GM18507 (cell line): ENCODE measurements at places on chromosomes 7 and 10.

- DNase-seq: no peak
Measured at GRCh38 chr10:12405342-12406320, 56.3 kb downstream of the CAMK1D start.

DNA sequence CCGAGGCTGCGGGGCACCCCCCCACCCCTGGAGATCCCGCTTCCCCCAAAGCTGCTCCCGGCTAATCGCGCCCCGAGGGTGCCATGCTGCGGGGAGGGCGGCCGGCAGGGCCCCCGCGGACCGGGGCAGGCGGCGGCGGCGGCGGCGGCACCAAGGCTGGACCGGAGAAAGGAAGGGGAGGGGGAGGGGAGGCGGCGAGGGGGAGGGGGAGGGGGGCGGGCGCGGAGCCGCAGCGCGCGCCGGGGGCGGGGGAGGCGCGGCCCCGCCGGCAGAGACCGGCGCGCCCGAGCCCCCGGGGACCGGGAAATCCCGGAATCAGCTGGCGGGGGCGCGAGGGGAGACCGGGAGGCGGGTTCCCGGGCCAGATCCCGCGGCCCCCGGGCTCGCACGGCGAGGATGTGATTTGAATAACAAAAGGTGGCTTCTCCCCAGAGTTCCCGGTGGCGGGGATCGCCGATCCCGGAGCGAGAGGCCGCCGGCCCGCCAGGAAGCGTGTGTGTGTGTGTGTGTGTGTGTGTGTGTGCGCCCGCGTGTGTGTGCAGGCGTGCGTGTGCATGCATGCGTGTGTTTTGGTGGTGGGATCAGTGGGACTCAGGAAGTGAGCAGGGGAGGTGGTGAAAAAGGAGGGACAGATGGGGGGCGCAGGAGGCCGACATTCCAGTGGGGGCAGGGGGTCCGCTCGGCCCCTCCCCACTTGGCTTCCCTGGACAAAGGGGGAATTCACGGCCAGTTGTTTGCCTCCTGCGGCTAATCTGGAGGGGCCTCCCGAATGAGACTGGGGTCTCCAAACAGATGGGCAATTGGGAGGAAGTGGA is 99.5 kb downstream of the HIP1 start:
- no peak for DNase-seq

DNA sequence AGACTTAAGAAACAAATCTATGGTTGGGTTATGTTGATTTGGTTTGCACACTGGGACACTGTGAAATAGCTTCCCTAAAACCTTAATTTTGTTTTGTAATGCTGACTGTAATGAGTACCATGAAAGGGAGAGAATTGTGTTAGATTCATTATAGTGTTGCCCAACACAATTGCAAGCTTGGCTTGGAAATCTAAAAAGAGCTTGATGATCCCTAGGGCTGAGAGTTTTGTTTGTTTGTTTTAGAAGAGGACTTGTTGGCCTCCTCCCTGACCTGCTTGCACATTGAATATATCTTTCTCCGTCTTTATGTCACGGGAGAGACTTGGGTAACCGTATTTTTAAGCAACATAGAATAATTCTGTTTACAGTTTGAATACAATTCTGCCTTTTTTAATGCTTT is 410.1 kb downstream of the ARL4A start:
- no peak for DNase-seq

GRCh38 chr7:1459512-1459892 is 232 bp upstream of the MICALL2 start:
- peak; percentile 100 for DNase-seq

- DNase-seq: no peak
Measured at GRCh38 chr10:99329304-99329553, at the start of gene CNNM1. Gene CNNM1 (plus strand): TSS chr10:99329356. CDS start chr10:99329388, 32 bp downstream.

GRCh38 chr10:5971886-5972285 is 5.5 kb downstream of the IL15RA start:
- no peak for DNase-seq

DNA sequence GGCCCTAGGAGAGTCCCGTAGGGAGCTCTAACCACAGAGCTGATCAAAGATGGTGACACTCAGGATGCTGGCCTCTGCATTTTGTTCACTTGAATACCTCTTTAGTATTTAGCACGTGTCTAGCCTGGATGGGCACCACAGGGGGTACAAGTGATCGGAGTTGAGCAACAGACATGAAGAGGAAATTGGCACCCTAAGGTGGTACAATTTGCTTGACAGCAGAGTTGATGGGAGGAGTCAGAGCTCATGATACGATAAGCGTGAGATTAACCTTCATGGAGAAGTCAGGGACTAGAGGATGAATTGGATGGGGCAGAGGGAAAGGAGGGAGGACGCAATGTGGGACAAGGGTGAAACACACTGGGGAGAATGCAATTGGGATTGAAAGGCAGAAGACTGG is 9.9 kb upstream of the ZNF212 start:
- DNase-seq: no peak

- DNase-seq: no peak
Measured at GRCh38 chr10:113538151-113538550, 14.7 kb upstream of the HABP2 start.

DNA sequence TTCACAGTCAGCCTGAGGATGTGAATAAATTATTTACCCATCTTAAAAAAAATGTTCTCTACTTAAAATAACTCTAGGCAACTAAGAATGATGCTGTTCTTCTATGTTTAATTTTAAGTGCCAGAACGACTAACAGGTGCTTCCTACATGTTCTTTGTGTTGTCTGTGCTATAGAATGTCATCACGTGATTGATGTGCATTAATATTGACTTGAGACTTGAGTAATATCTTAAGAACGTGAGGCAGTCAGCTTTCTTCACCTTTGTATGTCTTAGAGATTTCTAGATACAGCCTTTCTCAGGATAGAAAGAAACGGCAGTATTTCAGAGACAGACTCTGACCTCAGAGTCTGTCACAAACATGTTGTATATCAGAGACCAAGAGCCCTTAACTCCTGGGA is 274.6 kb downstream of the KCND2 start:
- no peak for DNase-seq

DNA sequence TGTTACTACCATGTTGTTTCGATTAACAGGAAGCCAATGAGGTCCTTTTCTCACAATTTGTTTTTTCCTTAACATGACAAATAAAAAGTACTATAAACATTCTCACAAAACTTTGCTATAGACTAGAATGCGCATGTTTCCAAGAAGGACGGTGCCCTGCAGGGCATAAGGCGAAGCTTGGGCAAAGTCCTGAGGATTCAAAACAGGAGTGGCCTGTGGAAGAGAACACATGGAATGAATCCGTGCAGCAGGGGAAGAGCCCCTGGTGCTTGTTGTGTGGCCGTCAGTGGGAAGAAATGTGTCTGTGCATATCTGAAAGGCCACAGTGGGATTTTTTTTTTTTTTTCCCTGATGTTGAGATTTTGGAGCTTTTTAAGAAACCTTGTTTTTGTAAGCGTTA is 67.6 kb downstream of the ITGA8 start:
- no peak for DNase-seq
